ENCODE measurements at places on chromosomes 1 and 21.

GRCh38 chr1:42686418-42686817 lies 4.2 kb downstream of the YBX1 start:
- no peak for DNase-seq

DNA sequence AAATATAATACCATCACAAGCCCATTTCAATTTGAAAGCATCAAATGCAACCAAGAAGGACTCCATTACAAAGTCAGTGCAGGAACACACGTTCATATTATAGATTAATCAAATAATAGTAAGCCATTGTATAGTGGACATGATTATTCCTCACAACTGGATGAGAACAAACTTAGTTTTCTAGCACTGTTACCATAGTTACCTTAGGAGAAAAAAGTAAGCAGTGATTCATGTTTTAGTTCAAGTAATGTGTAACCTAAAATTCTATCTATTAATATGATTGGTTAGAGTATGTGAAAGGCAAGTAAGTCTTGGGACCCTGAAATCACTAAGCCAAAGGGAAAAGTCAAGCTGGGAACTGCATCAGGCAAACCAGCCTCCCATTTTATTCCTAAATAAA lies 15.2 kb downstream of the SSX2IP start:
- no peak for DNase-seq

GRCh38 chr1:36161641-36162531 lies 5.9 kb downstream of the MAP7D1 start:
- DNase-seq = peak; percentile 80

DNA sequence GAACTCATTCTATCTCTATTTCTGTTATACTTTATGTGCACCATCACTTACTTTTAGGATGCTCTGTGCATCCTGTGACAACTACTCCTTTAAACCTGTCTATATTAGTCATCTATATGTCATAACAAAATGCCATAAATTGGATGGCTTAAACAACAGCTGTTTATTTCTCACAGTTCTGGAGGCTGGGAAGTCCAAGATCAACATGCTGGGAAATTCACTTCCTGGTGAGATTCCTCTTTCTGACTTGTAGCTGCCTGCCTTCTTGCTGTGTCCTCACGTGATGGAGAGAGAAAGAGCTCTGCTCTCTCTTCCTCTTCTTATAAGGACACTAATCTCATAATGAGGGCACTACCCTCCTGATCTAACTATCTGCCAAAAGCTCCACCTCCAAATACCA lies 62.3 kb upstream of the RCOR3 start:
- no peak for DNase-seq

DNA sequence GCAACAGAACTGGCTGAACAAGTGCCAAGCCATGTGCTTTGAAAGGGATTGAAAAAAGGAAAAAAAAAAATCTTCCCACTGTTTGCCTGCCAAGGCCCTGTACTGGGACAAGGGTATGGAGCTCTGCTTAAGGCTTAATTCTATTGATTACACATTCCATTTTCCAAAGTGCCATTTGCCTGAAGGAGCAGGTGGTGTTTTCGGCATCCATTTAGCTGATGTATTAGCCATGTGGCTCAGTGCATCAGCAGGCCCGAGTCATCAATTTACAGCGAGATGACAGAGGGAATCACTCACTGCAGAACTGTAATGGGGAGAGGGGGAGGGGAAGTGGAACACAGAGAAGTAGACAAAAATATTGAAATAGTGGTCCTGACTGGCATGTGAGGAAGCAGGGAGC lies 144.2 kb upstream of the BEND5 start:
- no peak for DNase-seq

GRCh38 chr1:23527900-23528249 lies 3.2 kb downstream of the E2F2 start:
- DNase-seq = no peak

GRCh38 chr1:104353580-104353979 lies 603.9 kb downstream of the AMY1C start:
- DNase-seq = no peak

DNA sequence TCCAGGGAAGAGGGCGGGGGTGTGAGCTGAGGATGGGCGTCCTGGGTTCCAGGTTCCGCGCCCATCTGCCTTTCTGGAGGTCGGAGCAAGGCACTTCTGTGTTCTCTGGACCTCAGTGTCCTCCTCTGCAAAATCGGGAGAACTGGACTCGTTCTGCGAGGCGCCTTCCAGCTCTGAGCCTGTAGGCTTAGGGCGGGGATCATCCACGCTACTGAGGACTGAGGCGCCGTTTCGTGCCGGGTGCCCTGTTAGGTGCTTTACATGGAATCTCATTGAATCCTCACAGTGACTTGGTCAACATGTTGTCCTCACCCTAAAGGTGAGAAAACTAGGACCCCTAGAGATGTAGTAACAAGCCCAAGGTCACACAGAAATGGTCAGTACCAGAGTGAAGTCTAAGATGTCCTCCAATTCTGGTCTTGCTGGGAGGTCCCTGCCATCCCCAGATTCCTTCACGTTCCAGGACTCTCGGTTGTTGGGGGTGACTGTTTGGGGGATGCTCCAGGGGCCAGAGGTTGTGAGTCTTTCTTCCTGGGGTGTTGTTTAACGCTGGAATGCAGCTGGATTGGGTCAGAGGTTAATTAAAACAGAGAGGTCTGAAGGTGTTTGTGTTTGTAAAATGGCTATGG lies 677 bp downstream of the PRKAA2 start:
- peak; percentile 15 for DNase-seq

- peak; percentile 96 for DNase-seq
These were observed 24.1 kb upstream of the ALDH4A1 start for GRCh38 chr1:18926315-18927081.

GRCh38 chr21:31198575-31198974 lies 145.5 kb downstream of the TIAM1 start:
- peak; percentile 49 for DNase-seq

DNA sequence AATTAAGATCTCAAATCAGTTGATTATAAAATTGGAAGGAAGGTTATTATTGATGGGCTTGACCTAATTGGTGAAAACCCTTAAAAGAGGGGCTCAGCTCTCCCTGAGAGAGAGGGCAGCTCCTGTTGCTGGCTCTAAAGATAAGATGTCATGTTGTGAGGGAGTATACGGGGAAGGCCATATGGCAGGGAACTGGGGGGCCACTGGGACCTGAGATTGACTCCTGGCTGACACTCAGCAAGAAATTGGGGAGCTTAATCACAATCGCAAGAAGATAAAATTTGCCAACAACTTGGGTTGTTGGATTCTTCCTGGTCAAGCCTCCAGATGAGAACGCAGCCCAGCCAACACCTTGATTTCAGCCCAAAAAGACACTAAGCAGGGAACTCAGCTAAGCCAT lies 69.7 kb upstream of the KCNJ6 start:
- DNase-seq = no peak

DNA sequence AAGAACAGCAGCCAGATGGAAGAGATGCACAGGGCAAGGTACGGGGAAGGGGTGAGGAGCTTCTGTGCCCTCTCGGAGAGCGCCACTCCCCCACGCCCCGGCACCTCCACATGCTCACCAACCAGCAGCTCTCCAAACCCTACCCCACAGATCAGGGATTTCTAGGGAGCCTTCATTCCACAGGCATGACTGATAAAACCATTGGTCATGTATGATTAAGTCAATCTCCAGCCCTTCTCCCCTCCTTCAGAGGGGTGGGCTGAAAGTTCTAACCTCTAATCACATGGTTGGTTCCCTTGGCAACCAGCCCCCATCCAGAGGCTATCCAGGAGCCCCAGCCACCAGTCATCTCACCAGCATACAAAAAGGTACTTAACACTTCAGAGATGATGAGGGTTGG lies 144.7 kb downstream of the TGFBR3 start:
- no peak for DNase-seq

DNA sequence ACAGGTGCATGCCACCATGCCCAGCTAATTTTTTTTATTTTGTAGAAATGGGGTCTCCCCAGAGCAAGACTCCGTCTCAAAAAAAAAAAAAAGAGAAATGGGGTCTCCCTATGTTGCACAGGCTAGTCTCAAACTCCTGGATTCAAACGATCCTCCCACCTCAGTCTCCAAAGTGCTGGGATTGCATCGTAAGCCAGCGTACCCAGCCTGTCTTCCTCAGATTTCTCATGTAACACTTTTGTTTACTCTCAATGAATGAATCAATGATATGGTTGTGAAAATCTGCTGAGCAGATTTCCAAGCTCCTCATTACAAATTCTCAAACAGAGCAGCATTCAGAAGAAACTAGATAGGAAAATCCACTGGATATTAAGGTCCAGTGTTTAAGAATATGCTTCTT lies 6.6 kb downstream of the CMPK1 start:
- no peak for DNase-seq

GRCh38 chr1:80217377-80217986 lies 1211.0 kb upstream of the ADGRL4 start:
- DNase-seq = peak; percentile 27

DNA sequence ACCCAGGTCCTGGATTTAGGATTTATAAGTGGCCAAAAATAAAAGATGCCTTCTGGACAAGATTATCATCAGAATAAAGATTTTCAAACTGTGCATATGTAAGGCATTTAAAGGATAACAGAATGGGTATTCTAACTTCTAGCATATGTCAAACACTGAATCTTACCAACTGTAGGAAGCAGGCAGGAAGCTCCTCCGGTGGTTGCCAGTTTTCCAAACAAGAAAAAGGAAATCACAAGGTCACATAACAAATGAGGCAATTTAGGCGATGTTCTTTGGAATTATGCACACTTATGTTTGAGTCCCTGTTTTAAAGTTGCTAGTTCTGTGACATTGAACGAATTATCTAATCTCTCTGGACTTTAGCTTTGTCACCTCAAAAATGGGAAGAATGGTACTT lies 48.9 kb downstream of the ATP6V1G3 start:
- no peak for DNase-seq

DNA sequence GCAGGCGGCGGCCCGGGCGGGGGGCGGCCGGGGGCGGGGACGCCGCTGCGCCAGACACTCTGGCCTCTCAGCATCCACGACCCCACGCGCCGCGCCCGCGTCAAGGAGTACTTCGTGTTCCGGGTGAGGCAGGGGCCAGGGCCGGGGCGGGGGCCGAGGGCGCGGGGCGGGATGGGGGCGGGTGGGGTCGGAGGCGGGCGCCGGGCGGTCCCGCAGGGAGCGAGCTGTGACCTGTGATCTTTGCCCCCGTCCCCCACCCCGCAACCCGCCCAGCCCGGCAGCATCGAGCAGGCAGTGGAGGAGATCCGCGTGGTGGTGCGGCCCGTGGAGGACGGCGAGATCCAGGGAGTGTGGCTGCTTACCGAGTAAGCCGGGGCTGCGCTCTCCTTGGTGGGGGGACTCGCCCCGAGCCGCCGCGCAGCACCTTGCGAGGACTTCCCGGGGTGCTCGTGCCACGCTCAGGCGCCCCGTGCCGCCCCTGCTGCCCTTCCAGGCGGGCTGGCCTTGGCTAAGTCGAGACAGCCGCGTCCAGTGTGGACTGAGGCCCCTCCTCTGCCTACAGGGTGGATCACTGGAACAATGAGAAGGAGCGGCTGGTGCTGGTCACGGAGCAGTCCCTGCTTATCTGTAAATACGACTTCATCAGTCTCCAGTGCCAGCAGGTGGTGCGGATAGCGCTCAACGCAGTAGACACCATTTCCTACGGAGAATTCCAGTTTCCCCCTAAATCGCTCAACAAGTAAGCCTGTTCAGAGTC lies 514 bp downstream of the TPRG1L start:
- DNase-seq = peak; percentile 52

DNA sequence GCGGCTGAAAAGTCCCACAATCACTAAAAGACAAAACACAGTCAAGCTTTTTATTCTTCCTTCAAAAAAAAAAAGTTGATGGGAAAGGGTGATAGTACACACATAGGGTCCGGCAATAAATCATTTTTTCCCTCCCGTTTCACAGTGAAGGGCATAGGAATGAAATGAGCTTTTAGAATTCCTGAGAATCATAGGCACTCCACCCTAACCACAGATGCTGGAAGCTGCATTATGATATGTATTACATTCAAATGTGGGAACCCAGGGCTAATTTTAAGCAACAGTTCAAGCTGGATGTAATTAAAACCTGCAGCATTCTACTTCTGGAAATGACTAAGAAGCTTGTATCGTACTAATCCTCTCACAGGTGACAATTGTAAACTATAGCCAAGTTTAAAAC lies 75.7 kb upstream of the KCNJ15 start:
- no peak for DNase-seq

GRCh38 chr1:204359474-204360255 lies at the start of gene PLEKHA6:
Gene PLEKHA6 (minus strand): TSS chr1:204359929. CDS start chr1:204273727, 86,202 bp downstream.
- no peak for DNase-seq

- DNase-seq = no peak
These were observed 23.0 kb upstream of the PADI1 start for GRCh38 chr1:17181781-17182464.

DNA sequence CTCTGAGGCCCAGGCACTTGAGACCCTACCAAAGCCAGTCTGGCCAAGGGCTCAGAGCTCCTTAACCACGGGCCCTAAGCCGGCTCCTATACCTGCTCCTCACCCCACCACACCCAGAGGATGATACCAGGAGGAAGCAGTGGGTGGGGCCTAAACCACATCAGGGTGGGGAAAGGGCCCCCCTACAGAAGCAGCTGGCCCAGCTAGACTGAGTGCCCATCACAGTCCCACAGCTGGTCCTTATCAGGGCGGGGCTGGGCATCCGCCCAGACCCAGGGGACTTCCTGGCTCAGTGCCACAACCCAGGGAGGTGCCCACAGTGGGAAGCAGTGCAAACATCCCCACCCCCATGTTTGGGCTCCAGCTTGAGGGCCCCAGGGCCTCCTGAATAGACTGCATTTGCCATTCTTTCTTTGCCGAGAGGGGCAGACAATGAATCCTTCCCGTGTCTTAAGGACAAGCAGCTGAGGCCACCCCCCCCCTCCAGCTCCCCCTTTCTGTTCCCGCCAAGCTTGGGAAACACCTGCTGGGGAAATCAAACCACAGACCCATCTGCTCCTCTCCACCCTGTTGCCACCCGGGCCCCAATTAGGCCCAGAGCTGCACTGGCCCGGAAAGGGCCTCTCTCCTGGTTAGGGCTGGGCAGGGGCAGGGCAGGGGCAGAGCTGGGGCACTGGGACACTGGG lies 6.2 kb downstream of the E2F2 start:
- no peak for DNase-seq

DNA sequence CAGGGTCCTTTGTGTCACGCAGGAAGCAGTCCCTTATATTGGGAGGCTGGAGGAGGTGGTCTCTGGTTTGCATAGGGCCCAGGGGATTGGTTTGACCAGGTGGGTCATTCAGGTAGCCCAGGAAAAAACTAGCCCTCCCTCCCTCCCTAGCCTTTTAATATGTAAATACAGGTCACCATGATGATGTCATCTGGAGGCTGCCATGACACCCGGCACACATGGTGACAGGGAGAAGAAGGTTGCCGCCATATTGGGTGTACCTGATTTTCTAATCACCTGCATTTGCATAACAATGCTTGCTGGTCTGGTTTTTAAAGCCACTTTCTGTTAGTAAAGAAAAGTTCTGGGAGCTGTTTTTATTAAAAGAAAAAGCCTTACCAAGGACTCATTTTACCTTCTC lies 791.0 kb upstream of the ADGRL4 start:
- DNase-seq = no peak

DNA sequence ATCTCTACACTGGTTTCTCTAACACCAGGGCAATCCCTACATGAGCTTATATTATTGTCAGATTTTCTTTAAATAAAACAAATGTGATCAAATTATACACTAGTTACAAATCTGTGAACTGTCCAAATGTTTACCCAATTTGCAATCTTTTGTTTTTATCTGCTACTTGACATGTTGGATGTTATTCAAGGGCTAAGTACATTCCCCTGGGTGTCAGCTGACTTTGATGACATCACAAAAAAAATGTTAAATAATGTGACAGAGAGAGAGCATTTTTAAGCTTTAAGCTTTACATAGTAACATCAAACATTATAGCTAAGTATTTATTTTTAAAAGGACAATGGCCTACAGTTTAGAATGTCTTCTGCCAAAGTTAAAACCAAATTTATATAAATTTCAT lies 431.3 kb upstream of the PKN2 start:
- no peak for DNase-seq

GRCh38 chr1:203486618-203487370 lies 7.2 kb upstream of the OPTC start:
- no peak for DNase-seq
